ENCODE measurements at places on chromosomes 4 and X. TPM values are rescaled to one million over a fixed set of nuclear protein-coding genes. Genes with fewer than 3 reads are reported as not detected.

The IL13RA2 gene
- total RNA-seq = not detected

The MAGEA10 gene
- total RNA-seq = 0.05 TPM

The MUC7 gene
- total RNA-seq = not detected

The SLC49A3 gene
- 0.09 TPM for total RNA-seq

The TRIM75 gene
- not detected for total RNA-seq

The CLDN34 gene
- not detected for total RNA-seq

The RAB39B gene
- 0.83 TPM for total RNA-seq

The OTUD6A gene
- not detected for total RNA-seq

The RTL3 gene
- total RNA-seq = 0.14 TPM

The ADH1C gene
- not detected for total RNA-seq

The VCX gene
- total RNA-seq = not detected

The TLL1 gene
- total RNA-seq = 0.22 TPM

The MAGEA4 gene
- not detected for total RNA-seq

The XAGE1A gene
- total RNA-seq = 16.0 TPM

The ARSJ gene
- 4.3 TPM for total RNA-seq

The APBB2 gene
- total RNA-seq = 7.3 TPM

The STS gene
- 2.2 TPM for total RNA-seq

The GDPD2 gene
- not detected for total RNA-seq

The DCAF4L1 gene
- total RNA-seq = 0.14 TPM

The ASB5 gene
- total RNA-seq = not detected

The TEX11 gene
- total RNA-seq = not detected

The NWD2 gene
- 0.01 TPM for total RNA-seq

The AREG gene
- total RNA-seq = 26.5 TPM

The RHOXF2 gene
- not detected for total RNA-seq

The EMCN gene
- total RNA-seq = not detected

The ZNF732 gene
- total RNA-seq = not detected

The AWAT2 gene
- not detected for total RNA-seq

The SERTM2 gene
- not detected for total RNA-seq

The USP51 gene
- 0.43 TPM for total RNA-seq

The VSIG1 gene
- total RNA-seq = 0.20 TPM

The MAMLD1 gene
- 6.3 TPM for total RNA-seq

The S100G gene
- total RNA-seq = not detected

The NLGN4X gene
- total RNA-seq = 0.02 TPM

The UCP1 gene
- not detected for total RNA-seq

The PDE5A gene
- 0.39 TPM for total RNA-seq
